Fibroblast of lung (primary cell): ENCODE measurements at places on chromosomes 16 and 17. TPM values are rescaled to one million over a fixed set of nuclear protein-coding genes. Genes with fewer than 3 reads are reported as not detected.
A peak's percentile ranks its signal among the peaks of the same experiment; 100 is the strongest.

GRCh38 chr16:17951378-17951777 is 385.2 kb downstream of the NPIPA8 start:
- peak; percentile 42 for DNase-seq

Gene HOXB9
- total RNA-seq = not detected in 2 replicates

GRCh38 chr16:27237219-27238015 is 31.2 kb downstream of the NSMCE1 start:
- DNase-seq = peak; percentile 71

DNA sequence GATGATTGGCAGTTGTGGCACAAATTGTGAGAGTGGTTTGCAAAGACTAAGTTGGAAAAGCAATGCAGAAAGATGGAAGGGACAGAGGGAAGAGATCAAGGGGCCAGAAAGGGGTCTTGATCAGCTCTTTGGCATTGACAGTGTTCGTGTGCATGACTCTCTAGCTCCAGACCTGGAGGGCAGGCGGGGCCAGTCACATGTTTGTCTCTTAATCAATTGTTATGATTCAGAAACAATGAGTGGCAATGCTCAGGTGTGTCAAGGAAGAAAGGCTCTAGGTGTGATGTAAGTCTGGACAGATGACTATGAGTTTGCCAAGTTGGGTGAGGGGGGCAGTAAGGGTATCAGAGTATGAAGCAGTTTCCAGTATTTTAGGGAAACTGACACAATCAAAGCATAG is 32.1 kb downstream of the WSB1 start:
- no peak for DNase-seq

- no peak for DNase-seq
Observed at GRCh38 chr16:2981177-2981898, 1.1 kb upstream of the PKMYT1 start.

- no peak for DNase-seq
Observed at GRCh38 chr16:48833461-48833860, 223.5 kb upstream of the N4BP1 start.

Gene LPO
- not detected in 2 replicates for total RNA-seq

Gene CFAP119
- total RNA-seq = 0.77 and 1.3 TPM in 2 replicates

- no peak for DNase-seq
Observed at GRCh38 chr16:27840311-27841060, 223.0 kb downstream of the GSG1L start.

- DNase-seq = no peak
Observed at GRCh38 chr17:68453991-68454665, 3.2 kb downstream of the WIPI1 start.

DNA sequence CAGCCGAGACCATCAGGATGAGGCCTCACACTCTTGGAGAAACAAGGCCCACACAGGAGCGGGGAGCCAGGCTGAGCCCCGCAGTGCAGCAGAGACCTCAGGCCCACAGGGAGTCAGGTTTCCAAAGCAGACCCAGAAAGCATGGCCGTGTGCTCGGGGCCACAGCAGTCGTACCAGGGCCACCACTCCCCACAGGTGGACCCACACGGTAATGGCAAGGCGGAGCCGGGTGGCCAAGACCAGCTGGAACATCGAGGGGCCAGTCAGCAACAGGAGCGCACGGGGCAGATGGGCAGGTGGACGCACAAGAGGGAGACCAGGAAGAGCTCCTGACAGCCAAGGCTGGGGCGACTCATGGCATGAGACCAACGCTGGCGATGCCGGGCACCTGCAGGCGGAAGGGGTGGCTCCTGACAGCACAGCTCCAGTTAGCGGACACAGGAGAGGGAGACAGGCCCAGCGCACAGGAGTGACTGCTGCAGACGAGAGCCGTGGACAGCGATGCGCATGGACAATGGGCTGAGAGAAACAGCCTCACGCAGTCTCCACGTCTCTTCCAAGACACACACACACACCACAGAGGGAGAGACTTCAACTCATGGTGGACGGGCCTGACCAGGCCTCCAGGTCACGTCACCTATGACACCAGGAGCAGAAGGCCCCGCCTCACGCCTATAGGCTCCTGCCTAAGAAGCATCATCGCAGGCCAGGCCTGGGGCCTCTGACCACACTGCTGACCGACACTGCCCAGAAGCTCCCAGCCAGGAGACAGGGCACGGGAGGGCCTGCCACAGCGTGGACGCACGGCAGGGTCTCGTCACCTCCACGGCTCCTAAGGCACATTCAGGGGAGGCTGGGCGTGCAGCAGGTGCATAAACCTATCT is 58.6 kb downstream of the ZNF778 start:
- no peak for DNase-seq

DNA sequence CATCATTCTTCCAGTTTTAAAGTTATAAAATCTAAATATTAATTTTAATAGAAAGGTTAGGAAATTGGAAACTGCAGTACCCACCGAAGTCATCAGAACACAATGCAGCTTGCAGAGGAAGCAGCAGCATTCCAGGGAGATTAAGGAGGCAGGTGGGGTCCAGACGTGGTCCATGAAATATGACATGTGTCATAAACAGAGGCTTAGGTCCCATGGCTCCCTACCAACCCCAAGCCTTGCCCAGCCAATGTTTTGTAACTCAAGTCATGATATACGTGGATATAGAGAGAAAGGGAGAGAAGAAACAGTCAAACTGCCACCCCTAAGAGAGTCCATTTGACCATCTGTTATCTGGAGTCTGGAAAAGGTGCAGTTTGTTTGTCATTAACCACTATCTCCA is 670.0 kb downstream of the TOX3 start:
- DNase-seq = peak; percentile 28

- peak; percentile 17 for DNase-seq
Observed at GRCh38 chr16:83215406-83216001, 588.7 kb downstream of the CDH13 start.

Gene P2RX5
- total RNA-seq = 0.99 and 1.0 TPM in 2 replicates

DNA sequence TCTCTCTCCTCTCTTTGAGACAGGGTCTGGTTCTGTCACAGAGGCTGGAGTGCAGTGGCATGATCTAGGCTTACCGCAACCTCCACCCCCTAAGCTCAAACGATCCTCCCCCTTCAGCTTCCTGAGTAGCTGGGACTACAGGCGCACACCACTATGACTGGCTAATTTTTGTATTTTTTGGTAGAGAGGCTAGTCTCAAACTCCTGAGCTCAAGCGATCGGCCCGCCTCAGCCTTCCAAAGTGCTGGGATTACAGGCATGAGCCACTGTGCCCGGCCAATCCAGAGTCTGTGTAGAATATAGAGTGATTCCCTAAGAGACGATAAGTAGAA is 65.8 kb upstream of the RPH3AL start:
- no peak for DNase-seq

DNA sequence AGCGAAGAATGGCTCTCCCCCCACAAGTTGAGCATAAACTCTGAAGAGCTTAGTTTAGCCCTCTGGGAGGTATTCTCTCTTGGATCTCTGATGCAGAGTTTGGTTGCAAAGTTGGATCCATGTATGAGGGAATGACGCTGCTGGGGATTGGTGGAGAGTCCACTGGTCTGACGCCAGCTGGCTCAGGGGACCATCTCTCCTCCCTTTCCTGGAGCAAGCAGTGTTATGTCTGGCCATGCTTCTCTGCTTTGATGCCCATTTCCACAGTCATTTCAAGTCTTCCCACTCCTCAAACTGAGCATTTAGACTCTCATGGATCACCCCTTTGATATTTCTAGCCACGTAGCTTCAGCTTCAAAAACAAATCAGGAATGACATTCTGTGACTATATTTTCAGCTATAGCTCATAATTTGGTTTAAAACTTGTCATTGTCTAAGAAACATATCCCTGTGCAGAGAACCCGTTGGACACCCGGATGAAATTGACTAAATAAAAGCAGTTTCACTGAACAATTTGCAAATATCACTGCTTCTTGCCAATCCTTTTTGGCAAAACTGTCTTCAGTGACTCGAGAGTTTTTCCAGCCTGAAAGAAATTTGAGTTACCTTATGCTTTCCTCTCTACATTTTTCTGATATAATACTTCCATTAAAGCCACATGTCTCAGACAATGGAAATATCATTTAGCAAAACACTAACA is 193.4 kb upstream of the CDH11 start:
- DNase-seq = no peak

Gene SKAP1
- not detected in 2 replicates for total RNA-seq

- peak; percentile 60 for DNase-seq
Observed at GRCh38 chr16:53429221-53429943, 4.9 kb upstream of the RBL2 start.

Gene FBF1
- total RNA-seq = 10.5 and 11.2 TPM in 2 replicates

GRCh38 chr17:50196036-50196435 is 5.4 kb downstream of the COL1A1 start:
- peak; percentile 39 for DNase-seq

Gene HOXB5
- total RNA-seq = 1.0 and 2.1 TPM in 2 replicates

Gene TUBB3
- 253 and 294 TPM in 2 replicates for total RNA-seq

Gene KRT36
- total RNA-seq = not detected in 2 replicates

GRCh38 chr17:77451245-77451893 is 310.6 kb downstream of the SEC14L1 start:
- DNase-seq = peak; percentile 80

Gene TEKT5
- 0.26 TPM in 1 of 2 replicates, not detected in the other for total RNA-seq

GRCh38 chr16:51228097-51228659 is 77.1 kb upstream of the SALL1 start:
- no peak for DNase-seq

GRCh38 chr16:51757124-51757470 is 606.0 kb upstream of the SALL1 start:
- no peak for DNase-seq

Gene DNAJA3
- 59.8 and 66.1 TPM in 2 replicates for total RNA-seq

DNA sequence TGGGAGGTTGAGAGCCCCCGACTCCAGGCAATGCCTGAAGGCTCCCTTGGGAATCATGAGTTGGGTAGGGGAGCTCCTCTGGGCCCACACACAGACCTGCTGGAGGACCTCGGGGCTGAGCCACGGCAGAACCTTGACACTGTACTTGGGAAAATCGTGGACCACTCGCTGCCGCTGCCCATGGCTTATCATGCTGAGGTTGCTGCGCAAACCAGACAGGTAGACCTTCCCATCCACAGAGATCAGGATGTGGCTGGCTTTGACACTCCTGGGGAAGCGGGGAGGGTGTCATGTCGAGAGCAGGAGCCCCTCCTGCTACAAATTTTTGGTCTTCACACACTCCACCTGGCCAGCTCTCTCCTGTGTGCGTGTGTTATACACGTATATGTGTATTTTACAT is 7.2 kb upstream of the LIMD2 start:
- DNase-seq = no peak

GRCh38 chr16:11414815-11415775 is 69.8 kb downstream of the RMI2 start:
- DNase-seq = no peak

GRCh38 chr16:14475370-14476139 is 154.5 kb downstream of the PARN start:
- DNase-seq = no peak

Gene GFOD2
- 12.8 and 15.2 TPM in 2 replicates for total RNA-seq

Gene CACNG4
- not detected in 2 replicates for total RNA-seq

Gene MT4
- total RNA-seq = not detected in 2 replicates

DNA sequence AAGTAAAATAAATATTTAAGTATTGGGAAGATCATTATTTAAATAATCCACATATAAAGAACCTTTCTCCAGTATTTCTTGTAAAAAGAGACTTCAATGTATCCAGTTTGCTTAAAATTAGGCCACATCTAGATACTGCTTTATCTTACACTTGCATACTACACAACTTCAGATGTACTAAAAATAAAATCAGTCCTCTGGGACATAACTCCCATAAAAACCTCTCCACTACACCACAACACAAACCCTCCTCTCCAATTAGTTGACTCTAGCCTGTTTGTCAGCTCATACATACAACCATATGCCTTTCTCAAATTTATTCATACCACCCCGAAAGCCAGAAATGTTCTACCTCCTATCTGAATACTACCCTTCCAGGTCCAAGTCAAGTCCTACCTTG is 21.6 kb downstream of the SPOP start:
- DNase-seq = no peak

GRCh38 chr16:51343411-51343810 is 192.3 kb upstream of the SALL1 start:
- DNase-seq = peak; percentile 45

Gene RNU2-1
- not detected in 2 replicates for total RNA-seq

- DNase-seq = peak; percentile 9
Observed at GRCh38 chr17:14203388-14203787, 33.3 kb downstream of the CDRT15 start.

- no peak for DNase-seq
Observed at GRCh38 chr17:77492446-77493237, 351.9 kb downstream of the SEC14L1 start.
